ENCODE measurements at places on chromosomes 1 and 21.

- no peak for DNase-seq
Observed at GRCh38 chr1:22365331-22366295, 86.0 kb upstream of the ZBTB40 start.

- no peak for DNase-seq
Observed at GRCh38 chr1:210394281-210394821, 65.6 kb downstream of the HHAT start.

- no peak for DNase-seq
Observed at GRCh38 chr1:94306521-94306920, 69.1 kb upstream of the ARHGAP29 start.

DNA sequence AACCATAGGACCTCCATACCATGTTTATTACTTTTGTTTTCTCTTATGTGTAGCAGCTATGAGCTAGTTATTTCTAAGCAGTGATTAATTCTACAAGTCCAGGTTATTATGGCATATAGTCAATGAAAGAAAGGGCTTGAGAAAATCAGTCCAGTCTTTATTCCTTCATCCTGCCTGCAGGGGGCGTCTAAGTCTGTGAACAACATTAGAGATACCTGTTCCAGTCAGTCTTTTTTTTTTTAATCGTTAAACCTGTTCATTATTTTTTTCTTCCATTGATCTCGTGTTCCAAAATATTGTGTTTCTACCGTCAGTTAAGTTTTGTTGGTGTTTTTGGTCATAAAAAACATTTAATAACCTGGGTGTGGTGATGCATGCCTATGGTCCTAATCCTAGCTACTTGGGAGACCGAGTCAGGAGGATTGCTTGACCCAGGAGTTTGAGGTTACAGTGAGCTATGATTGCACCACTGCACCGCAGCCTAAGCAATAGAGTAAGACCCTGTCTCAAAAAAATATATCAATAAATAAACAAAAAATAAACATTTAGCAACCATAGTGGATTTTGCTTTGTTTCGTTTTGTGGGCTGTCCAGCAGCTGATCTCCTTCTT lies 29.4 kb upstream of the CD2 start:
- DNase-seq = peak; percentile 40

DNA sequence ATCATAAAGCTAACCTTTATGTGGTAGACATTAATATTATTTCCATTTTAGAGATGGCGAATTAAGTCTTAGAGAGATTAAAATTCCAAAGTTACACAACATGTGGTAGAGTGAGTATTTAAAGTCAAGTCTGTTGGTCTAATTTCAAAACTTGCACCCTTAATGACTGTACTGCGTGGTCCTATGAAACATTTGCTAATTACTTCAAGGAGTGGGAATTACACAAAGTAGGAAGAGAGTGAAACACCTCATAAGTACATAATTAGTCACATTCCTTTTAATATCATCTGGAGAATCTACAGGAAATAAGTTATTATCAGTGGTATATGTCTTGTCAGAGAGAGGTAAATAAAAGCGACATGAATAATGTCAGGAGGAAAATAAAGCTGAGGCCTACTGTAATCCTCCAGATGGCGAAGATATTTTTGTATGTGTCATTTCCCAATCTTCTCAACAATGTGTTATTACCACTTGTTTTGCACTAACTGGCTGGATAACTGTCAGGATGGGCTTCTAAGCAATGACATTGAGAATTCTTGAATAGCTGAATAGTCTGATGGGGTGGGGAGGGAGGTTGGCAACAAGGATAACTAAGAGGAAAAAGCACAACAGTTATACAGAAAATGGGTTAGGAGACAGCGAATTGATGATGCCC lies 95.5 kb downstream of the TNFSF18 start:
- DNase-seq = no peak

- peak; percentile 30 for DNase-seq
Observed at GRCh38 chr1:92346866-92347640, 48.2 kb downstream of the RPAP2 start.

DNA sequence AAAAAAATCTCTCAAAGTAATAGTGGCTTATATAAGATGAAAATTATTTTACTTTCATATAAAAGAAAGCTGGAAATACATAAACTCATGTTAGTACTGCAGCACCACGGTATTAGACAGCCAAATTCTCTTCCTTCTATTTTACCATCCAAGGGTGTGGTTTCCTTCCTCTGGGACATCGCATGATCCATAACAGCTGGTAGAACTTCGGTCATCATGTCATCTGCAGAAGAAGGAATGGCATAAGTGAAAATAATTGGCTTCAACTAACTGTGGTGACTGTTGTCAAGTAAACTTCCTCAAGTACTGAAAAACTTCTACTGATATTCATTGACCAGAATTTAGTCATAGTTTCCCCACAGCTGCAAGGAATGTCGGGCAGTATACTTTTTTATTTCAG lies 28.3 kb upstream of the IFI44L start:
- no peak for DNase-seq

DNA sequence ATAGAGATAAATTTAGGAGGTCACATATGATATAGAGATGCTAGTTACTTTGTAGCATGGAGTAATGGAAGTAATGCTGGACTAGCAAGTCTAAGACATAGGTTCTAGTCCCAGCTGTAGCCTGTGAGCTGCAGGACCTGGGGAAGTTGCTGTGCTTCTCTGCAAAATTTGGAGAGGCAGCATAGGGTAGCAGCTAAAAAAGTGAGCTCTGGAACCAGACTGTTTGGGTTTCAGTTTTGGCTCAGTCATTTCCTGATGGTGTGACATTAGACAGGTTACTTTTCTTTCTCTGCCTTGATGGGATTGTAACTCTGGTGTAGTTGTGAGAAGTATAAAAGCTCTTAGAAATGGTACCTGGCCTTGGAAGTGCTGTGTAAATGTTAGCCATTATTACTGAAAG lies 3.3 kb downstream of the METTL13 start:
- no peak for DNase-seq

DNA sequence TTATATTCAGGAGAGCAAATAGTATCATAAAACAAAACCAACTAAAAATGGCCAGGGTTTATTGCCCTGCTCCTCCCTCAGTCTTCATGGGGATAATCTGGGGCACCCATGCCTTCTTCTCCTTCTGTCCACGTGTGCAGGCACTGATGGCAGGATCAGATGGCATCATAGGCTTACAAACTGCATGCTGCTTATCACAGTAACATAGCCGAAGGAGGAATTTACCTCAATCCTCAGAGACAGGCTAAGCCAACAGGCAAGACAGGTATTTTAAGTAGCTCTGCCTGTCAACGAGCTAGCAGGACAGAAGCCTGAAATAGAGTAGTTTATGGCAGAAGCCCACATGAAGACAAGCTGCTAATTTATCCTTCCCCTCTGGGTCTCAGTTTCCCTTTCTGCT lies 9.4 kb downstream of the LAMB3 start:
- DNase-seq = no peak

DNA sequence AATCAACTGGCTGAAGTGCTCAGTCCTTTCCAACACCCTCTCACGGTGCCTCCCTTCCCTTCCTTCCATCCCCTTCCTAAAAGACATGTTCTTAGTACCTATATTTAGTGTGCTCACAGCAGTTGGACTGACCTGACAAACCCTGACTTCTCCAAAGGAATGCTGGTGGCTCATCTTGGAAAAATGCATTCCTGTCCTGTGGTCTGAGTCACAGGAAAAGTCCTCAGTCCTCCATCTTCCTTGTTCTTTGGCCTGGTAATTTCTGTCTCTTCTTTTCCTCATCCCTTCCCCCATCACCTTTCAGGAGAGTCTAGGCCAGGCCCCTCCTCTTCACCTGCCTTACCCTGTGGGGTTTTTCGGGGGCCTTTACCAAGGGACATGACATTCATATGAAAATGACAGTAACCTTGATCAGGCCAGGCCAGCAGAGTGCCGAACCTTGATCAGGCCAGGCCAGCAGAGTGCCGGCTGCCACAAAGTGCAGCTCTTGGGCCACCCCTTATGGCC lies 7.2 kb downstream of the ATP1B1 start:
- DNase-seq = no peak

- DNase-seq = no peak
Observed at GRCh38 chr1:224482619-224483018, 48.0 kb upstream of the WDR26 start.

GRCh38 chr1:12430525-12430924 lies 187.5 kb downstream of the DHRS3 start:
- no peak for DNase-seq

GRCh38 chr1:206550446-206550845 lies 43.1 kb downstream of the RASSF5 start:
- DNase-seq = no peak

Data from inflammatory macrophage treated with lipopolysaccharide for 1 hour (primary cell).